GM04504 (cell line): ENCODE measurements at places on chromosomes 6 and 20.
A peak's percentile ranks its signal among the peaks of the same experiment; 100 is the strongest.

- DNase-seq, result no peak
These were observed 3.8 kb downstream of the SLC35B2 start for GRCh38 chr6:44253307-44254101.

- DNase-seq, result no peak
These were observed 10.2 kb downstream of the STX11 start for GRCh38 chr6:144160431-144161005.

- no peak for DNase-seq
These were observed 12.1 kb downstream of the TRIM31 start for GRCh38 chr6:30100585-30101443.

DNA sequence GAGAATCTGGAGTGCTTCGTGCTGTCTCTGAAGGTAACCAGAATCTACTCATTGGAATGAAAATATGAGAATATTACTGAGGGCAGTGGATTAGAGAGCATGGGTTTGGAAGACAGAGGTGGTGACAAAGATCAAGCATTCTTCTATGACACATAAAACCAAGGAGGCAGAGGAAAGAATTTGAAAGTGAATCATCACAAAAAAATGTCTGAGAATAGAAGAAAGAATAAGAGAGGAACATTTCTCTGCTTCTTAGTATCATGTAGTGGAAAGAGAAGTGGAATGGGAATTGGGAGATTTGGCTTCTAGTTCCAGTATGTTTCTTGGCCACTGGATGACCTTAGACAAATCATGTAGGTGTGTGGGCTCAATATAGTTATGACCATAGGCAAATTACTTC lies 474.0 kb downstream of the TFAP2B start:
- DNase-seq, result peak; percentile 3

- no peak for DNase-seq
These were observed 742.1 kb downstream of the MAFB start for GRCh38 chr20:39946931-39947330.
